ENCODE measurements at places on chromosomes 11 and 22. TPM values are rescaled to one million over a fixed set of nuclear protein-coding genes. Genes with fewer than 3 reads are reported as not detected.

The PHRF1 gene
- total RNA-seq = 60.2 TPM

The DGCR6 gene
- 0.96 TPM for total RNA-seq

DNA sequence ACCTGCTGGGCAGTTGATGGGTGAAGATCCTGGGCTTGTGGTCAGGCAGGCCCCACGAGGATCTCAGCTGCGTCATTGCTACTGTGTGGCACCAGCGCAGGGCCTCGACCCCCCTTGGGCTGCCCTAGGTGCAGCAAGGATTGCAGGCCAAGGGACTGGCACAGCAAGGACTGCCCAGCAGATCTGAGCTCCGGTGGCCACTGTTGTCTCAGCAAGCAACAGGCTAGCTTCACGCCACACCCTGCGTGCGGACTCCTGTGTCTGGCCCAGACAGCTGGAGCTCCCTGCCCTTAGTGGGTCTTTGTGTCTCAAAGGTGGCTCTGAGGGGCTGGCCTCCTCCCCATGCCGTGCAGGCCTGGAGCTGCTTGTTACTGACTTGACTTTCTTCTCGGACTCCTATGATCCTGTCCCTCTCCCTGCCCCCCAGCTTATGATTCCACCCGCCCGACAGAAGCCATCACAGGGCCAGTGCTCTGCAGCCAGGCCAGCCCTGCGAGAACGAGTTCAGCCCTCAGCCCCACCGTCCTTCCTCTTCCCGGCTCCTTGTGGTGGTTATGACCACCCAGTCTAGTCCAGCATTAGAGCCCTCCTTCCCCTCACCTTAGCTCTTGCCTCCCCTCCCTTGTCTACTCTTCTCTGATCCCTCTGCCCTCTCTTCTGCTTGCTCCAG, 295.6 kb downstream of the TBC1D22A start:
- no peak for DNase-seq
- no peaks in the 10 kb centered on the region for H3K36me3 ChIP-seq
- H3K27ac ChIP-seq = no peak overlapping the region
- H3K4me1 ChIP-seq = peaks cover 6% of the 10 kb centered on the region
- no peak overlapping the region for H3K4me3 ChIP-seq

GRCh38 chr11:6057452-6057851, 26.9 kb upstream of the OR56A1 start:
- no peak overlapping the region for H3K4me3 ChIP-seq
- H3K27ac ChIP-seq = no peak overlapping the region
- no peaks in the 10 kb centered on the region for H3K36me3 ChIP-seq
- no peaks in the 10 kb centered on the region for H3K4me1 ChIP-seq
- no peak for DNase-seq

GRCh38 chr22:47111626-47112581, 349.5 kb downstream of the TBC1D22A start:
- no peak for DNase-seq
- H3K36me3 ChIP-seq = peaks cover 3% of the 10 kb centered on the region
- H3K4me1 ChIP-seq = no peaks in the 10 kb centered on the region
- no peak overlapping the region for H3K27ac ChIP-seq

Data from activated CD8-positive, alpha-beta memory T cell treated with anti-CD3 and anti-CD28 coated beads, Interleukin-2, amount 10 ng/mL, durations not matched to agents 7 days and 5 days (primary cell).